OCI-M1 (cell line): ENCODE measurements at places on chromosomes 6 and 20.

GRCh38 chr20:38601216-38602184, at the start of gene ARHGAP40:
Gene ARHGAP40 (plus strand): TSS chr20:38601809.
- no peak for DNase-seq

DNA sequence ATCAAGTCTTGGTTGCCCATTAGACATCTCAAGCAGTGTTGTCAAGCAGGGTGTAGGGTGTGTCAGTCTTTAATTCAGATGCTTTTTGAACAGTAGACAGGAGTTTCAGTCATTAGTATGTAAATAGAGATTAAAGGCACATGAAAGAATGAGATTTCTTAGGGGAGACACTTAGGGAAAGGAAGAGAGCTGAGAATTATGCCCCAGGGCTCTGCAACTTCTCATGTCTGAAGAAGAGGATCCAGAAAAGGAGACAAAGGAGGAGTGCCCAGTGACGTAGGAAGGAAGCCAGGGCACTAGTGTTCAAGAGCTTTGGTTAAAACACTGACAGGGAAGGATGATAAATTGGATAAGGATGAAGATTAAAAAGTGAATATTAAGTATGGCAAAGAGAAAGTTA, 569.7 kb downstream of the NKAIN2 start:
- no peak for DNase-seq

- DNase-seq, result no peak
Observed at GRCh38 chr6:127748290-127748689, 152.6 kb downstream of the THEMIS start.

- DNase-seq, result no peak
Observed at GRCh38 chr6:152119831-152120230, 312.3 kb downstream of the ESR1 start.

DNA sequence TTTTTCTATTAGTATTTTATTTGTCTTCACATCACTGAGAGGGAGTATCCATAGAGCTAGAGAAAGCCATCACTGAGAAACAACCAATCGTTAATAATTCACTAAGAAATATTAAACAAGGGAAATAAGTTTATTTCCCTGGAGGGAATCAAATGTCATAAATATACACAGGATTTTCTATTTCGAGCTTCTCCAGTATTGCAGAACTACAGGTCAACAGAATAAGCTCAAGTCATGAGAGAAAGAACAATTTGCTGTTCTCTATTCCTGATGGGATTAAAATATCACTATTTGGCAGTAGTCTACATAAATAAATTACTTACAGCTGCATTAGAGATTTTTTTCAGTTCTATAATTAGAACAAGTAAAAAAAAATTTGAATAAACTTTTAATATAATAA, 2.2 kb upstream of the FAM162B start:
- DNase-seq, result no peak

- DNase-seq, result no peak
Observed at GRCh38 chr20:22579119-22579427, 5.3 kb downstream of the FOXA2 start.

GRCh38 chr6:125779924-125780539, 10.7 kb upstream of the NCOA7 start:
- peak; percentile 99 for DNase-seq

DNA sequence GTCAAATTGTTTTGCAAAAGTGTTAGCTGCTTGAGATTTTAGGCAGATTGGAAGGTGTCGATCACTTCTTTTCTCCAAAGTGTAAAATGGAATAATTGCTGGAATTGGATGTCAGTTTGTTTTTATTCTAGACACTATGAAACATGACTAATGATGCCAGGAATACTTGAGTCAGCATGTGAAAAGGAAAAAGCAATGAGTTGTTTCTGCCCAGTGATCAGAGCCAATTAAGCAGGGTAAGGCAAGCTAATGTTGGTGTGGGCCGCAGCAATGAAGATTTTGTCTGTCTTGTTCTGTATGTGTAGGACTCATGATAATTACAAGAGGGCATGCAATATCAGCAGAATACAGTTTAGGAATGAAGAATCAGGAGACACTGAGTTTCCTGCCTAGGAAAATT, 110.3 kb downstream of the CARMIL1 start:
- DNase-seq, result no peak

DNA sequence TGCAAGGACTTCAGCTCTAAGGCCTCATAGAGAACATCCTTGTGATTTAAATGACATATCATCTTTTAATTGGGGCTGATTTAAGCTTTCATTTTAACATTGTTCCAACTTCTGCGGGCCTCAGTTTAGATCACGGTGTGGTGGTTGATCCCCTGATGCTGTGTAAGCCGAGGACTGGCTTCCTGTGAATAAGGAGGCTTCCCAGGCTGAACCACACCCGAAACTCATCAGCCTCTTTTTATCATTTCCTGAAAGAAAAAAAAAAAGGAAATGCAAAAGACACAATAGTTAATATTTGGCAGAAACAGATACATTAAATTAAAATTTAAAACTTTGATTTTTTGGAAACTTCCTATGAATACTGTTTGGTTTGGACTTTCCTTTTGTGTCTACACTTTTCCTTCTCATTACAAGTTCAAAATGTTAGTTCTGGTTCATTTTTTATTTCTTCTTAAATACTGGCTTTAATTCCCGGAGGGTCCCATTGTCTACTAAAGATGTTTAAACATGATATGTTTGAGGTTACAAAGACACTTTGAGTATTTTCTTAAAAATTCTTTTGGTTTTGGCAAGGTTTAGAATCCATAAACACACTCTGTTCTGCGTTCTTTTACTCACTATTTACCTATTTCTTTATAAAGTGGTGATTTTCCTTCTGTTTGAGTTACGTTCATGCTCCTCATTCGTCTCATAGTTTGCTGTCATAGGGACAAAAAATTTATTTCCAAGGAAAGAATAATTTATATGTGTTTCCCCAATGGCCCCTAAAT, 230.0 kb upstream of the SULF2 start:
- no peak for DNase-seq

- no peak for DNase-seq
Observed at GRCh38 chr6:1062786-1063545, 248.9 kb upstream of the FOXQ1 start.

DNA sequence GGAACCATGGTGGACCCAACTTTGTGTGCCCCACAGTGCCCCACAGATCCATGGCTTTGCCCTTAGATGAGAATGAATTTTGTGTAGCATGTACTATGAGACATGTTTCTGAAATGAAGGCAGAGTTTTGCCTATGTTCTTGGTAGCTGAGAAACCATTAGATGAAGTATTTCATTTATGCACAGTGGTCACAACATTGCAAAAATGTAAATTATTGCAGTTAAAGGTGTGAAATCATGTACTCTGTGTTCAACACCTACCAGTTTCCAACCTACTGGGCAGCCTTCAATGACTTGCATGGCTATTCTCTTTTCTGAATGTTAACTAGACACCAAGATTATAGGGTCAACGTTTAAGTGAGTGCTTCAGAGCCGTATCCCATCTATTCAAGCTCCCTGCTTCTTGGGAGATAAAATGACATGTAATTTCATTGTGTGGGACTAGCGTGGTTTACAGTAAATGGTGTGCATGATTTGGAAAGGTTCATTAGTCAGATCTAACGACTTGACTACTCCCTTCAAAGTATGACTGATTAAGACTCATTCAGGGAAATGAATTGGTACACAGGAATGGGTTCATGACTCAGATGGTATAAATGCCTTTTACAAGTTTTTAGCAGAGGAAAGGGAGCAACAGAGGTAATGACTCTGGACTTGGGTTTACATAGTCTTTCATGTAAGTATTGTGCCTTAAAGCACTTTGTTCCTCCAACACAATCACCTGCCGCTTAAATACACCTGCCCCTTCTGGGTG, 106.1 kb upstream of the AKIRIN2 start:
- no peak for DNase-seq

DNA sequence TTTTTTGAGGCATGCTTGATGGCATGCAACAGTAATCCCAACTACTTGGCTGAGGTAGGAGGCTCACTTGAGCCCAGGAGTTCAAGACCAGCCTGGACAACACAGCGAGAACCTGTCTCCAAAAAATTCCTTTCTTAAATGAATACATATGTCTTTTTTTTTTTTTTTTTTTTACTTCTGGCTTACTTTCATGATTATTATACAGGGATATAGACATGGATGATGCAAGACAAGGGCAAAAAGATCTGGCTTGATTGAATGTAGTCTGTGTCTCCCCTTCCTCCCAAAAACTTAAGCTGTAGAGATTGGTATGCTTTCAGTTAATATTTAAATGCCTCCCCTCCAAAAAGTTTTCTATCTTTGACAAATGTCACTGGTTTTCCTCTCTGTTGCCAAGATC, 7.6 kb downstream of the SNX3 start:
- peak; percentile 50 for DNase-seq

DNA sequence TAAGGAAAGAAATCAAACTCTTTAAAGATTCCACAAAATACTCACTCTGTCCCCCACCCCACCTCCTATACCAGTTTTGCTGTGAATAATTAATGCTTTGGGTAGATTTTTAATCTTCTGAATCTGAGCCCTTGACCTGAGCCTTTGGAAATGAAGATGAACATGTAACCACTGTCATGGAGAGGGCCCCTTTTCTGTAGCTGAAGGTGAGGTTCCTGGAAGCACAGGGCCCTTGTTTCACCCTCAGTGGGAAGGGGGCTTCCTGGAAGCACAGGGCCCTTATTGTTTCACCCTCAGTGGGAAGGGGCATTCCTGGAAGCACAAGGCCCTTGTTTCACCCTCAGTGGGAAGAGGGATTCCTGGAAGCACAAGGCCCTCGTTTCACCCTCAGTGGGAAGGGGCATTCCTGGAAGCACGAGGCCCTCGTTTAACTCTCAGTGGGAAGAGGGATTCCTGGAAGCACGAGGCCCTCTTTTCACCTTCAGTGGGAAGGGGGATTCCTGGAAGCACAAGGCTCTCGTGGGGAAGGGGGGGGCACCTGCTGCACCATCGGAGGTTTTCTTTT, 75.7 kb downstream of the DACT2 start:
- peak; percentile 39 for DNase-seq

GRCh38 chr6:8904754-8905153, 469.4 kb upstream of the SLC35B3 start:
- peak; percentile 41 for DNase-seq
